Fibroblast of villous mesenchyme (primary cell): ENCODE measurements at places on chromosomes 4 and X.

GRCh38 chr4:187354740-187355139 is 631.1 kb upstream of the FAT1 start:
- no peak for DNase-seq

- DNase-seq, result peak; percentile 45
Observed at GRCh38 chr4:151325111-151325948, at the start of gene SH3D19. Gene SH3D19 (minus strand): TSS chr4:151325605. CDS start chr4:151325352, 253 bp downstream.

GRCh38 chrX:18146954-18147353 is 73.7 kb downstream of the BEND2 start:
- DNase-seq, result peak; percentile 1

DNA sequence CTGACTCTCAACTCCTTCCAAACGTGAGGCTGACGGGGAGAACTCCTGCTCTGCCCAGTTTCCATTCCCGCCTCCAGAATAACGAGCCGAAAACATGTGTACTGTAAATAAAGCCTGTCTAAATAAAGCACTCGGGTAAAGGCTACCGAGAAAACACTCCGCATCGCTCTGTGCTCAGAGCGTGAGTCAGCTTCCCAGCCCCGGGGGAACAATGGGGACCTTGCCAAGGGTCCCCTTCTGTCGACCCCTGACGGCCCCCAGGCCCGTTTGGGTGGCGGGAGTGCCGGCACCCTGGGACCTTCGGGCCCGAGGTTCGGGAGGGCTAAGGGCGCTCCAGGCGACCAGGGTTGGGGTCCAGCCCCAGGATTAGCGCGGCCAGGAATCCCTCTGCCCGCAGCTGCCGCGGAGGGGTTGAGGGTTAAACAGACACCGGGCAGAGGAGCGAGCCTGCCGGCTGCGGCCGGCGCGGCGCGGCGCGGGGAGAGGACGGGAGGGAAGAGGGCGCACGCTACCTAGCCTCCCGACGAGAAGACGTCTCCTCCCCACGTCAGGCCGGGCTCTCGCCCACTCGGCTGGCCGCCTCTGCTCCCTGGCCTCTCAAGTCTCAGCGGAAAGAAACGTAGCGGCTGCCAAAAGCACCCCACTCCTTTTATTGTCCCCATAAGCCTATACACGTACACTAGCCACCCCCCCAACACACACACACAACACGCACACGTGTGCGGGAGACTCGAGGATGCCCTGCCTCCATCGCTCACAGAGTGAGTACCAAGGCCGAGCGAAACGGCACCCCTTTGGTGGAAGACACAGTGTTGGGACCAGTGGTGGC is 85.5 kb downstream of the BCOR start:
- DNase-seq, result peak; percentile 70

DNA sequence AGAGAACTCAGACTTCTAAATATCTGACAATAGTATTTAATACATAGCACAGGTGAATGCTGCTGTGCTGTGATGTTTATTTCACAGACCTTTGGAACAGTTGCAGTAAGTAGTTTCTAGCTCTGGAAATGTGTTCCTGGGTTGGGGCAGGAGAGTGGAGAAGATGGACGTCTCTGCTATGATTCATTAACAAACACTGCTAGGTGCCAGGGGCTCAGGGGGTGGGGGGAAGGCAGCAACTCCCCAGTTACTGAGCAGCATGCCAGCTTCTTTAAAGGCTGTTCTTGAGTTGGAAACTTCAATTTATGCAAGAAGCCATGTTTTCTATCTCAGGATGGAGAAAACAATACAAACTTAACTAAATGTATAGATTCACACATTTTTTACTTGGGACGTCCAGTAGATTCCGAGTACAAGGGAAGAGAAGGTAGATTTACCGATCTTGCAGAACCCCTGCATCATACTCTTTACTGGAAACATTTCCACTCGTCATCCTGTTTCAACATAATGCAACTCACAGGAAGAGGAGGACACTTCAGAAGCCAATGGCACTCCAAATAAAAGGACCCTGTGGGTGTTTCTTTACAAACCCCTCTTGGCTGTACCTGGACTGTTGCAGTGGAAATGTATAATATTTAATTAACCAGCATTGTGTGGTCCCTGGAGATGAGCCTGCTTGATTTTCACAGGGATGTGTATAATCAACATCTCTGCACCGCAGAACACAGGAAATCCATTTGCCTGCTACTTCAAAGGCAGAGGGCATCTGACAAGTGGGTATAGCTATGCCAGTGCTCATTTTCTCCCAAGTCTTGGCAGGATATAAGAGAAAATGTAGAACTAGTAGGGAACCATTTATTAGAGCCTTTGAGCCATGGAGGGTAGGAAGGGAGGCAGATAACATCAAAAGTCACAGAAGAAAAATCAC is 171.4 kb downstream of the SH3KBP1 start:
- DNase-seq, result no peak

DNA sequence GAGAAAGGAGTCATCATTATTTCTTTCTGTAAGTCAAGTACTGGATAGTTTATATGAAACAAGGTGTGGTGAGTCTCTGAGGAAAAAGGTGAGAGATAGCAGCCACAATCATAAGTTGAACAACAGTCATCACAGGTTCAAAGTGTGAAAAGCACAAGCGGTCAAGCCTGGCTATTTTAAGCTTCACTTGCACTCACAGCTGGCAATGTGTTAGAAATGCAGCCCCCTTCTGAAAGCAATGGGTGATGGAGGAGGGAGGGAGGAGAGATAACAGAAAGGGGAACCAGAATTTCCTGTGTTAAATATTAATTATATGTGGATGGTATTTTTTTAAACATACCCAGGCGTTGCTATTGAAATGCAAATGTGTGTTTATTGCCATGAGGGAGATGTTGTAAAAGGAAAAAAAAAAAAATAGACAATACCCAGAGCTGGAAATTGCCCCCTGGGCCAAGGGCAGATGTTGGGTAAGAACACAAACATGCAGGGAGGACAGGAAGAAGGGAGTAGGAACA is 26.9 kb upstream of the BMP3 start:
- no peak for DNase-seq

- no peak for DNase-seq
Observed at GRCh38 chr4:680551-680927, 6.2 kb downstream of the MYL5 start.
